Activated CD4-positive, alpha-beta T cell treated with anti-CD3 and anti-CD28 coated beads for 48 hours (primary cell): ENCODE measurements at places on chromosomes 7 and 10.

GRCh38 chr10:130802301-130802700 is 509.2 kb downstream of the TCERG1L start:
- no peak for DNase-seq

DNA sequence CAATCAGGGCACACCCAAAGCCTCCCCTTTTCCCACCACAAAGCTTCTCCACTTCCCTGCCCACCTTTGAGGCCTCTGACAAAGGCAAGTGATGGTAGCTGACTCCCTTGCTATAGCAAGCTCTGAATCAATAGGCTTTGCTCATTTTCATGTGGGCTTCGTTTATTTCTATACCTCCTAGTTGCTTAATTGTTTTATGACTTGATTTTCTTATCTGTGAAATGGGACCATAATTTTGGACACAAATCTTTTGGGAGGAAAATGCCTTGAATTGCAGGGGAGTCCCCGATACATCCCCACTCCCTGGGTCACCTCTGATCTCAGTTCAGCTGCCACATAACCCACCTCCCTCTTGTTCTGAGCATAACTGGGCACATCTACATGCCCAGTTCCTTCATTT is 13.7 kb upstream of the DLG5 start:
- DNase-seq: no peak

GRCh38 chr7:139035586-139036353 is at the start of gene ZC3HAV1L:
ZC3HAV1L (minus strand) TSS chr7:139036042; CDS start chr7:139036017, 25 bp downstream.
- DNase-seq: peak; percentile 81

GRCh38 chr7:74185636-74186035 is 11.5 kb downstream of the EIF4H start:
- no peak for DNase-seq

DNA sequence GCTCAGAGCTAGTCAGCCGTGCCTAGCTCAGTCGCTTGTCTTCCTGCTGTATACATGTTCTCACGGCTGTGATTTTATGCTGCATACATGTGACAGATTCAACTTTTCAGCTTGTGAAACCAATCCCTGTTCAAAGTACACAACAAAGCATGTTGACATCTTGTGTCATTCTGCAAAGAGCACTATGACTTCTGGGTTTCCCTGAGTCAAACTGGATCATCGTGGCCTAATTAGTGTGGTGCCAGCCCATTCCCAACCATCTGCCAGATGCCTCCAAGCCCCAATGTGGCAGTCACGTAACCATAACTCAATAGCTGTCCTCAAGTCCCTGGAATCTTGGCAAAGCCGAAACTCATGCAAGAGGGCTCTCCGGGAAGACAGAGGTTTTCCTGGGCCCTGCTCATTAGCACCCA is 144.8 kb downstream of the MYOF start:
- no peak for DNase-seq

DNA sequence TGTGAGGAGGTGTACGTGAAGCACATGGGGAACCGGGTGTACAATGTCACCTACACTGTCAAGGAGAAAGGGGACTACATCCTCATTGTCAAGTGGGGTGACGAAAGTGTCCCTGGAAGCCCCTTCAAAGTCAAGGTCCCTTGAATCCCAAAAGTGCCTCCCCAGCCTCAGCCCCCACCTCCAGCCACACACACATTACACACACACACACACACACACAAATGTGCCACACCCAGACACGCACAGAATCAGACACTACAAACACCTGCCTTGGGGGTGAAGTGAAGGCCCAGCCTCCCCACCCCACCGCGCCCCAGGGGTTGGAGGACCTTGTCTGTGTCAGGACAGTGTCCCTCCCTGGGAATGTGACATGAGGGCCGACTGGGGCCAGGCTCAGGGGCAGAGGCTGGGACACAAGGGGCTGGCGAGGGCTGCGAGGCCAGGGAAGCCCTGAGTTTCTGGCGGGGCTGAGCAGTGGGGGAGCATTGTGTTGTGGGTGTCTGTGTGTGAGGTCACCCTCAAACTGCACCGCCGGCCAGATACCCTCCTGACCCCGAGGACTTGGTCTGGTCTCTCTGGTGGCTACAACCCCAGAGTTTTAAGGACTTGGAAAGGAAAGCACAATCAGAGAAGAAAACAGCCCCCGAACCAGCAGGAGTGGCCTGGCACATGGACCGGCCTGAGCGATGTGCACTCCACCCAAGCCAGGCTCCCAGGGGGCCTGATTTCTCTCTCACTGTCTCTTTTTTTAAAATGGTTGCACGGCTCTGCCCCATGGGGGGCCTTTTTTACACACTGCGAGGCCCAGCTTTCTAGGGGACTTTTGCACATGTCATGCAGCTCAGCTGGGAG is 4.0 kb upstream of the ATP6V1F start:
- no peak for DNase-seq
